ENCODE measurements at places on chromosomes 7 and 10. TPM values are rescaled to one million over a fixed set of nuclear protein-coding genes. Genes with fewer than 3 reads are reported as not detected.
A peak's percentile ranks its signal among the peaks of the same experiment; 100 is the strongest.

The CYP3A7 gene
- total RNA-seq = 0.58 TPM

The VPS50 gene
- total RNA-seq = 25.5 TPM

The FAM237B gene
- not detected for total RNA-seq

GRCh38 chr10:61452151-61452651 is 980 bp downstream of the TMEM26 start:
- DNase-seq = peak; percentile 66

DNA sequence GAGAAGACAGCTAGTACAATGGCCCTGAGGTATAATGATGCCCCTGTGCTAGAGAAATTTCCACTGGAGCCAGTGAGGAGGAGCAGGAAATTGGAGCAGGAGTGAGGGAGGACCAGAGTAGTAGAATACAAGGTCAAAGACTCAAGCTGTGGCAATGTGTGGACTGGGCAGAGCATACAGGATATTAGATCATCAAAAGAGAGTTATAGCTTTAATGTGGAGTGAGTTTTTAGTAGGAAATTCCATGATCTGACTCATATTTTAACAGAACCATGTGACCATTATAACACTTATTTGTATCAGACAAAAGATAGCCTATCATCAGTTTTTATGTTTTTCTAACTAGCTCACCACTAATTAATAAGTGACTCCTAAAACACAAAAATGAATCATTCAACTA is 154.1 kb downstream of the DGKB start:
- peak; percentile 20 for DNase-seq

DNA sequence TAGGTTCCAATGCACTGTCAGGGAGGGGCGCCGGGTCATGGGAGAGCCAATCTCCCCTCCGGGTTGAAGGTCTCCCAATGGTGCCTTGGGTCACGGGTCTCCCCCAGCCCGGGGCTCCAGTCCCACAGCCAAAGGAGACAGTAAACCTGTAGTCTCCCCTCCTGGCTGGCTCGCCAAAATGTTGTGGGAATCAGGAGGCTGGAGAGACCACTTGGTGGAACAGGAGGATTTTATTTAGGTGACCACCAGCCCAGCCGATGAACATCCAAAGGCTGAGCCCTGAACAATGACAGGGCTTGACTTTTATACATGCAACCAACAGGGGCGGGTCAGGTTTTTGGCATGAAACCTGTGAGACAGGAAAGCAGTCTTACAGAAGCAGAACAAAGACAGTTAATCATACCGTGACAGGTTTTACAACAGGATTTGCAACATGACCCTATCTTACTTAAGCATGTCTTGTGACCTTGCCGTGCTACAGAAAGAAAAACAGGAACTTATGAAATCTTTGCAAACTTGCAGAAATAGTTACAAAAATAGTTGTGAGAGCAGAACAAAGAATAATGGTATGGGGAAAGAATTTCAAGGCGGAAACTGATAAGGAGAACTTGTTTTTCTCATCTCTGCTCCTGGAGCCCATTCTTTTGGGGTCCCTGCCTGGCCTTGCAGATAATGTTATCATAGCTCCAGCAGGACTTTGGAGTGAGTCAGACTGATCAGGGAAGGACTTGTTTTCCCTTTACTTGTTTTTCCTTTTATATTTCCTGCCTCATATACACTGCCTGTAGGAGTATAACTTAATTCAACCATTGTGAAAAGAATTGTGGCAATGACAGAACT is 7.1 kb downstream of the ERV3-1 start:
- DNase-seq = peak; percentile 29

DNA sequence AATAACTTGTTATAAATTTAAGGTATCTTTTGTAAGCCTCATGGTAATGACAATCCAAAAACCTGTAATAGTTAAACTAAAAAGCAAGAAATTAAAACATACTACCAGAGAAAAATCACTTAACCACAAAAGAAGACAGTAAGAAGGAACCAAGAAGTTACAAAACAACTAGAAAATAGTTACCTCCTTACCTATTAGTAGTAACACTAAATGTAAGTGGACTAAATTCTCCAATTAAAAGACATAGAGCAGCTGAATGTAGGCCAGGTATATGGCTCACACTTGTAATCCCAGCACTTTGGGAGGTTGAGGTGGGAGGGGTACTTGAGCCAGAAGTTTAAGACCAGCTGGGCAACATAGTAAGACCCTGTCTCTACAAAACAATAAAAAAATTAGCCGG is 84.0 kb downstream of the SNX13 start:
- no peak for DNase-seq
